CD4-positive, alpha-beta T cell treated with Interleukin-4 for 4 hours (primary cell): ENCODE measurements at places on chromosomes 3 and 15.

DNA sequence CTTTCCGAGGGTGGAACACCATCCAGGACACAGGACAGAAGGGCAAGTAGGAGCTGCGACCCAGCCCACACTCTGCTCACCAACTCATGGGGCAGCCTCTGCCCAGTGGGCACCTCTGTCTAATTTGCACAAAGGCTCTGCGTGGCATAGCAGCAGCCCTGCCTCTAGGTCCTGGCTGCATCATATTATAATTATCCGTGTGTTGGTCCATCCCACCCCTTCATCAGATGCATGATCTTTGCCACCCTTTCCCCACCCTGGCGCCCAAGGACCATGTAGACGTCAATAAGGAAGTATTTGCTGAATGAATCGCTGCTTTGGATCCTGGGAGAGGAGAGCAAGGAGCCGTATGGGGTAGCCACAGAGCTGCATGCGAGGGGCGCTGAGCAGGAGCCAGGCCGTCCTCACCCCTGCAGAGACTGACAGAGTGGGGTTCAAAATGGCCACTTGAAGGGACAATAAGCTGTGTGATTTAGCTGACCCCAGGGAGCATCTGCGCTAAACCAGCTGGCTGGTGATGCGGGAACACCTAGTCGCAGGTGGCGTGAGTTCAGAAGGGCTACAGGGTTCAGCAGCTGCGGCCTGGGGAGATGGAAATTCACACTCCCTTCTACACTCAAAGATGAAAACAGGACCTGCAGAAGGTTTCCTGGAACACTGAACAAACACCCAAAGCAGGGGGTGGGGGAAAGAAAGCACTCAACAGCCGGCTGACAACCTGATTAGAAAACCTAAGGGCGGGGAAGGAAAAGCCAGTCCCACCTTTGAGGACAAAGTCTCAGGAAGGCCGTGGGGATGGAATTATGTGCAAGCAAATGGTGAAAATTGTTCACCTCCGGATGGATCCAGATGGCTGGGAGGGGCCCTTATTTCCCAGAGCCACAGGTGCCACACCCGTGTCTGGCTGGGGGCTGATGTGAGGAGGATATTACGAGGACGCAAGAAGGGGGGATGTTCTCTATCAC is 6.4 kb downstream of the MGLL start:
- no peak for DNase-seq

GRCh38 chr3:131796558-131797198 is 238.1 kb downstream of the CPNE4 start:
- no peak for DNase-seq

DNA sequence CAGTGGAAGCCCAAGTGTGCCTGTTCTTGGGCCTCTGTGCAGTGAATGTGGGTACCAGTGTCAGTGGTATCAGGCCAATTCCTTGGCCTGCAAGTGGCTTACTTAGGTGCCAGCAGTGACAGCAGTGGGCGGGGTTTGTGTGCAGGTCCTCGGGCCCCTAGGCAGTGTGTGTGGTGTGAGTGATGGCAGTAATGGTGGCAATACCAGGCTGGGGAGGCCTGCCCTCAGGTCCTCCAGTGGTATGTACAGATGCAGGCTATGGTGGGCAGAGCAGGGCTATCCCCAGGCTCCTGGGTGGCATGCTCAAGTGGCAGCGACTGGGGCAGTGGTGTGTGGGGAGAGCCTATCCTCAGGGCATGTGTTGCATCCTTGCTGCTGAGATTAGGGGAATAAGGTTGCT is 379.7 kb downstream of the SQOR start:
- DNase-seq: no peak

DNA sequence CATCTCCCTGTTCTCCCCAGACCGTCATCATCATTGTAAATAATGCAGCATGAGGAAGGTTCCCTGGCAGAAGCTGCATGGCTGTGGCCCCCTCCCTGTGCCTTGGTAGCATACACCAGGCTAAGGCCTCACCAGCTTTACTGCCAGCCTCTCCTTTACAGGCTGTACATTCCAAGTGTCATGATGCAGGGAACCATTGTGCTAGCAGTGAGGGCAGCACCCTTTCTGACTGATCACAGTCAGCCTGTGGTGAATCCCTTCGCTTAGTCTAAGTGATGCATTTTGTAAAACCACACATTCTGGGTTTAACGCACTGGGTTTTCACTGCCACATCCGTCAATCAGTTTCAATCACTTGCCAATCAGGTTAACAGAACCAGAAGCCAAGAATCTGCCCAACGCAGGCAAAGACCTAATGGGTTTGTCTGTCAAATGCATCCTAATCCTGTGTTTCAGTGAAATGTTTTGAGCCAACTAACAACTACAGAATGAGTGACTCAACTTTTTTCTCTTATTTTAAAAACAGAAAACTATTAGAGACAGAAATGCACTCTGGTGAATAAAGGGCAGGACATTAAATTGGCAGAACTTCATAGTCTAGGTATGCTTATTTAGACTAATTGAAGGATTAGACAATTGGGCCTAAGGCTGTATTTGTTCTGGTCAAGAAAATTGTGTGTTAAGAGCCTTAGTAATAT is 225.9 kb upstream of the DPH6 start:
- no peak for DNase-seq

DNA sequence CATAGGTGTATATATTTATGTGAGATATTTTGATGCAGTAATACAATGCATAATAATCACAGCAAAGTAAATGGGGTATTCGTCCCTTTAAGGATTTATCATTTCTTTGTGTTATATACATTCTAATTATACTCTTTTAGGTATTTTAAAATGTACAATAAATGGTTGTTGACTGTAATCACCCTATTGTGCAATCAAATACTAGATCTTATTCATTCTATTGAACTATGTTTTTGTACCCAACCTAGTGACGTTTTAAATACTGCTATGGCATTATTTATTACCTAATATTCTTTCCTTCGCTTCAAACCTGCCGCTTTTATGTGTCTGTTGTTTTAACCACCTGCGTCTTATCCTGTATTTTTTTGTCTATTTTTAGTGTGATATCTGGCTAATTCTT is 132.4 kb downstream of the ADAMTSL3 start:
- no peak for DNase-seq

DNA sequence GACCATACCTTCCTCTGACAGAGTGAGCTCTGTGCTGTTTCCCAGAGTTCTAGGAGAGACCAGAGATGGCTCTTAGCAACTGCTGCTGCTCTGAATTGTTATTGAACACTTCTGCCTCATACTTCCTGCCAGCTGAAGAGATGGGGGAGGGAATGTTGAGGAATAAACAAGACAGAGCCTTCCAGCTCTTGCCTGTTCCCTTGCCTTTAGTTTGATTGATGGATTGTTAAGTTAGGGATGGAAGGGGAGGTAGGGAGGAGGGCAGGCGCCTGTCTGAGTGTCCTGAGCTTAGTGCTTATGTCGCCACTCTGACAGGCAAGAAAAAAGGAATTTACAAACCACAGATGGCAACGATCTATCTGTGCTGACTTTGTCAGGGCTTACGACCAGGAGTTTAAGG is 42.8 kb downstream of the ZNF609 start:
- peak; percentile 17 for DNase-seq

DNA sequence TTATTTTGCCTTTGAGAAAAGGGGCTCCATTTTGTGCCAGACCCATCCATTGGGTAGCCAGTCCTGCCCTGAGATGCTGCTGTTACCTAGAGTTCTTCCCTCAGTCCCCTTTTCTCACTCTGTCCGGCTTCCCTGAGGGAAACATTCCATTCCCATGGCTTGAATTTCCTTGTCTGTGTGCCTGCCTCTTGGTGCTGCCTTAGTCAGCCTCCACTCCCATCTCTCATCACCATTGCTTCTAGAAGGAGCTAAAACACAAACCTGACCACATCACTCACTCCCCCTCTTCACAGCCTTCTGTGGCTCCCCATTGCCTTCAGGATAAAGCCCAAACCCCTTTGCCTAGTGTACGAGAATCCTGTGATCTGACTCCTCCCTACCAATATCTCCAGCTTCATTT is 25.2 kb upstream of the C2CD4B start:
- no peak for DNase-seq

GRCh38 chr3:28646435-28646834 is 297.8 kb upstream of the AZI2 start:
- no peak for DNase-seq

- no peak for DNase-seq
Observed at GRCh38 chr3:64022451-64023186, 675 bp downstream of the PSMD6 start.

GRCh38 chr3:184334470-184335158 is 2.8 kb upstream of the FAM131A start:
- DNase-seq: peak; percentile 54

DNA sequence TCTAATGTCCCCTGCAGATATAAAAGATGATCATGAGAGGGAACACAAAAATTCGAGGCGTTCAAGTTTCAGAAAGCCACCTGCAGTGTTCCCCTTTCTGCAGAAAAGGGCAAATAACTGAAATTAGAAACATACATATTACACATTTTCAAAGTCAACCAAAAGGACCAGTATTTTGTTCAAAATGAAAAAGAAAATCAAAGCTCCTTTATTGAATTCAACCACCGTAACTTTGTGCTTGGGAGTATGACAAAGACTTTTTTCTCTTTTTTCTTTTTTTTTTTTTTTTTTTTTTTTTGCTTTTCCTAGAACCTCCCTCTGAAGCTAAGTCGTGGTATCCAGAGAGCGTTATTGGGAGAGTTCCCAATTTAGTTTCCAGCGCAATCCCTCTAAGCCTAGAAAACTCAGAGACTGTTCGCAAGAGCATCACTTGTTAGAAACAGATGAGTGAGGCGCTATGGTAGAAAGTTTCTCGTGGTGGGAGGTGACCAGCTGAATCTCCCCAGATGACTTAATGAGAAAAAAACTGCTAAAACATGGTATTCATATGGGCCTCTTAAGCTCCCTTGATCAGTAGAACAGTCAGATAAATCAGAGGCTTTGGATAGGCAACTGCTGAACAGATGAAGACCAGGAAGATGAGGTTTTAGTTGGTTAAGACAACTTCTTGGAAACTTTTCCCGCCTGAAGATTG is 77.4 kb downstream of the MB21D2 start:
- DNase-seq: no peak

DNA sequence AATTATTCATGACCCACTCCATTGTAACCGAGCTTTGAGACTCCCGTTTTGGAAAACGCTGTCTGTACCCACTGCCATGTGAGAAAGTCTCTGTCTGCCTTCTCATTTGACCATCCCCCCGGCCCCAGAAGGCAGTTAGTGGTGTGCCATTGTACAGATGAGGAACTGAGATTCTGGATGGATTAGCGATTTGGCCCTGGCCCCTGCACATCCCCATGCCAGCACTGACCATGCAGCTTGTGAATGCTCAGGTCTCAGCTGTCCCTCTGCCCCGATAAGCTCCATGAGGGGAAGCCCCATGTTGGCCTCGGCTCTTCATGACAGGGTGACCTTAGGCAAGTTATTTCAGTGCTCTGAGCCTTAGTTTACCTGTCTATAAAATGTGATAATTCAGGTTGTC is 153.0 kb upstream of the SMAD3 start:
- DNase-seq: no peak

GRCh38 chr3:177647876-177648275 is 450.6 kb upstream of the TBL1XR1 start:
- DNase-seq: peak; percentile 41

DNA sequence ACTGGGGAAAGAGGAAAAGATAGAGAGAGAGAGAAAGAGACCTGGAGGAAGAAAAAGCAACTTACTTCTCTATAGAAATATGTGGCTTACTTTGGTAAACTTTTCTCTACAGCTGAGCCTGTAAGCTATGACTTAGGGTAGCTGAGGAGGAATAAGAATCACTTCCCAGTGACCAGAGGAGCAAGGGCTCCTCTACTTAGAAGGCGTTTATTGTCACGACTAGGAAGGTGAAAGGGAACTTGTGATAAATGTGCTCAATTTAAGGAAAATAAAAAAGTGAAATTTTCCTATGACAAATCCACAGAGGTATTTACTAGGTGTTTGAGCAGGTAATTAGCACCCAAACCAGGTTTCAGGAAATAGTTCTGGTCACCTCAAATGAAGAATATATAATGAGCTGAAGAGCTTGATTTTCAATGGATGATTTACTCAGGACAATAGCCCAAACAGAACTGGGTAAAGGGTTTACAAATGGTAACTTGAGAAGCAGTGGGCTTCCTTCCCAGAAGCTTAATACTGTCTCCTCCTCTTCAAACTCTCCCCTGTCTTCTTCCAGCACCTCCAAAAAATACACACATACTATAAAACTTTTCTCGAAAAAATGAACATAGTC is 46.1 kb downstream of the SOX2 start:
- no peak for DNase-seq

- no peak for DNase-seq
Observed at GRCh38 chr3:139327231-139327630, 16.6 kb upstream of the MRPS22 start.

DNA sequence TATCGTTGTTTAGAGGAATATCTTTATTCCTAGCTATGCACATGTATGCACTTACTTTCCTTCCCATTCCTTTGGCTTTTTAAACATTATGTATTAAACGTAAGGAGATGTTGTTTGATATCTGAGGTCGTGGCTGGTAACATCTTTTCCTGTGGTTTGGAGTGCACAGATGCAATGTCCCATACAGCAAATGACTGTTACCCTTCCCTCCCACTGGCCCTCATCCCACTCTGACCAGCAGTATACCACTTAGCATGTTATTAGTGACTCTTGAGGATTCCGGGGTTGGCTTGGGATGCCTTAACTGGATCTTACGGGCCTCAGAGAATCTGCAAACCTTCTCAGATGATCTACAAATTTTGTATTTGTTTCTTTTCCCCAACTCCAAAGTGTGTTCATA is 34.5 kb downstream of the TGFBR2 start:
- DNase-seq: no peak

- DNase-seq: no peak
Observed at GRCh38 chr3:28250999-28251398, 9.6 kb downstream of the CMC1 start.

DNA sequence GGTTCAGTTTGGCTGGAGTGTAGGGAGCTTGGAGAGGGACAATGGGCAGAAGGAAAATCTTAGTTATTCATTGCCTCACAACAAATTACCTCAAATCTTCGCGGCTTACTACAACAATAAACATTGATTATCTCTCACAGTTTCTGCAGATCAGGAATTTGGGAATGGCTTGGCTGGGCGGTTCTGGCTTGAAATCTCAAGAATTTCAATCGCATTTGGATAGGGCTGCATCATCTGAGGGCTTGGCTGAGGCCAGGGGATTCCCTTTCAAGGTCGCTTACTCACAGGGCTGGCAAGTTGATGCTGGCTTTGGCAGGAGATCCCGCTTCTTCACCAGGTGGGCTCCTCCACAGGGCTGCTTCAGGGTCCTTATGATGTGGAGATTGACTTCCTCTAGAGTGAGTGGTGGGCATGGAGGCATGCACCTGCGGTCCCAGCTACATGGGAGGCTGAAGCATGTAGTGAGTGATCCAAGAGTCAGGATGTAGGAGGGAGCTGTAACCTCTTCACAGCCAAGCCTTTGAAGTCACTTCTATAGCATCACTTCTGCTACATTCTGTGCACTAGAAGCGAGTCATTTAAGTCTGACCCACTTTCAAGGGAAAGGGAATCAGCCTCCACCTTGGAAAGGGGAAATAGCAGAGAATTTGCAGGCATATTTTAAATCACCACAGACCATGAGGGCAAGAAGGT is 63.1 kb downstream of the CDC25A start:
- DNase-seq: no peak

DNA sequence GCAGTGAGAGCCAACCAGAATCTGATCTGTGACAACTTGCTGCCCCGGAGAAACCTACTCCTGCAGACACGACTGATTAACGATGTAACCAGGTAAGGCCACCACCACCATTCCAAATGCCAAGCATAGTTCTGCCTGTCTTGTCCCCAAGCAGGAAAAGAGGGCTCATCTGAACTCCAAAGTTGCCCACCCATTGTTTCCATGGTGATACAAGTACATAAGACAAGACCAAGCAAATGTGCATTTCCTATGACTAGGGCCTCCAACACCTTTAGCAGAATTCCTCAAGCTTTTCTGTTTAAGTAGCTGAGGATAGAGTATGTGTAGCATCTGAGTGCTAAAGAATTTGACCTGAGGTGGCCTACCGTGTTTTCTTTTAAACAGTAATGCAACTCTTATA is 290.7 kb downstream of the RYR3 start:
- no peak for DNase-seq
